ENCODE measurements at places on chromosomes 6 and 20.

GRCh38 chr20:52295556-52295955 lies 104.0 kb upstream of the ZFP64 start:
- no peak for DNase-seq

GRCh38 chr6:57116776-57117175 lies 26.8 kb downstream of the ZNF451 start:
- no peak for DNase-seq

GRCh38 chr6:108872575-108872974 lies 24.4 kb downstream of the ARMC2 start:
- no peak for DNase-seq

DNA sequence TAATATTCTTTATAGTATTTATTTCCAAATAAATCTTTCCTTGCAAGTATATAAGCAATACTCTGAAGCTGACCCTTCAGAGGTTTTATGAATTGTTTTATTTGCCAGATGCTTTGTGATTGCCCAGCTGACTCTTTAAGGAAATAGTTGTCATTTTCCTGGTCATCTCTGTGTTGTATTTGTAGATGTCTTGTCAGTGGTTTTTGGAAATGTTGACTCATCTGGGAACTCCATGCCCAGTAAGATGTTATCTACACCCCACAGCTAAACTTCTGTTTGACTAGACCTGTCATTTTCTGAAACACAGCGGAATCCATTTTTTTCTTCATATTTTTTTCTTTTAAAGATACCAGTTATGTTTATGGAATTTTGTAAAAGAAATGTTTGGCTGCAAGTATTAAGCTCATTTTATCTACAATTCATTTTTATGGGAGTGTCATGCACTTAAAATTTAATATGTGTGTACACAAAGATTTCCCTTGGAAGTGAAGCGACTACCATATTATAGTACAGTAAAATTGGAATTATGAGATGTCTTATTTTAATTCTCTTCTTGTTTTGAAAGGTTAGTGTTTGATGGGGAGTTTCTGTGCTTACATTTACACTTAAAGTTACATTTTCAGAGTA lies 491.0 kb downstream of the NKAIN2 start:
- DNase-seq = no peak

- no peak for DNase-seq
These were observed 31.3 kb downstream of the PPP1R3G start for GRCh38 chr6:5116243-5116991.

All from CD4-positive, alpha-beta T cell treated with Interferon alpha-2 for 1 hour (primary cell).